ENCODE measurements at places on chromosomes 7 and 10.
A peak's percentile ranks its signal among the peaks of the same experiment; 100 is the strongest.

- DNase-seq: no peak
Measured at GRCh38 chr10:131821378-131822012, 79.3 kb upstream of the PPP2R2D start.

DNA sequence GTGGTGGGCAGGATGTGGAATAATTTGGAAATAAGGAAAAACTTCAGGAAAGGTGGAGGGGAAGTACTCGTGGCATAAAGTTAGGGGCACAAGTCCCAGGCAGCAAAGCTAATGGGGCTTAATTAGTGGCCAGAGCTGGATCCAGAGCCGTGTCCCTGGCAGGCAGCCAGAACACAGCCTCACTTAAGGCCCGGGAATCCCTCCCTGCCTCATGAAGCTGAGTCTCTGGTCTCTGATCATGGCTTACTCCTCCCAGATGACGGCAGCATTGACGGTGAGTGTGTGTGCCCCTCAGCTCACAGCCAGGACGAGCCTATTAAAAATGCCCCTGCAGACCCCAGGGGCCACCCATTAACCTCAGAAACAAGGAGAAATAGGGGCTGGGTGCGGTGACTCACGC, 48.2 kb upstream of the NPTX2 start:
- DNase-seq: no peak

GRCh38 chr10:110717781-110718589, 73.8 kb downstream of the RBM20 start:
- DNase-seq: no peak

DNA sequence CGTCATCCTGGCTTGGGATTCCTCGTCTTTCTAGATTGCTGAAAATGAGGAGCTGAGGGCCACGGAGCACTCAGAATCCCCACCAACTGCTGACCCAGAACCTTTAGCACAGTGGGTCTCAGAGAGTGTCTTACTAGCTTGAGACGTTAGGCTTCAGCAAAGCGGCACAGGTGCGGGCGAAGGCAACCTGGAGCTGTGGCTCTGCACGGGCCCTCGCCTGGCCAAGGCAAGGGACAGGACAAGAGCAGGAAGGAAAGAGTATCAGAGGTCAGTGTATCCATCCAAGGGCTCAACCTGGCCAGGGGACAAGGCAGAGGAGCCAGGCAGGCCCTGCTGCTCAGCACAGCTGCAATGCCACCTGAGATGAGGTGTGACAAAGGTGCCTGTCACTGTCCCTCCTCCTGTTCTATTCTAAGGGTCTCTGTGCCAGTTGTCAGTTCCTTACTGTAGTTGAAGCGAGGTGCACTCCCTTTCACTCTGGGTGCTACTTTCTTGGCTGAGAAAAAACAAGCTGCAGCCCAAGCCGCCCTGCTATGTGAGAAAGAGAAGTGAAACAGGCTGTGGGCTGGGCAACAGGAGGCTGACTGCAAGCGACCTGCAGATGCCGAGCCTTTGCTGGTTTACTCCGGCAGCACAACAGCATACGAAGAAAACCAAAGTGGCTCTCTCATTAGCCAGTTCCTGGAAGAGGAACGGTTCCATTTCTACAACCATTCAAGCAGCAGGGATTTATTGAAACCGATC, 33.3 kb upstream of the KDM7A start:
- peak; percentile 48 for DNase-seq

GRCh38 chr10:100811261-100811660, 65.9 kb downstream of the PAX2 start:
- no peak for DNase-seq

DNA sequence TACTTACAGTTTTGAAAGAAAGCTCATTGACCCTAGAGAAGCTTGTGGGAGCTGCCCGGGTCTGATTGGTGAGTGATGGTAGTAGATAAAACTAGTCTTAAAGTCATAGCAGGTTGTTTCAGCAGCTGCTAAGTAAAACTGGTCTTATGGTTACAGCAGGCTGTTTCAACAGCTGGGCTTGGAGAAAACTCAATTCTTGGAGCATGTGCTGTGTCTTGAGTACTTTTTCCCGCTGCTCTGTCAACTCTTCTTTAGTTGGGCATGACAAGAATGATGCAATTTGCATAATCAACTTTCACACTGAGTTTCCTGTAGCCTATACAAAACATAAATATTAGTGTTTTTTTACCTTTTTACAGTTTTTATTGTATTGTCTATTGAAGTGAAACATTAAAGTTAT, 707.9 kb downstream of the AUTS2 start:
- DNase-seq: no peak

DNA sequence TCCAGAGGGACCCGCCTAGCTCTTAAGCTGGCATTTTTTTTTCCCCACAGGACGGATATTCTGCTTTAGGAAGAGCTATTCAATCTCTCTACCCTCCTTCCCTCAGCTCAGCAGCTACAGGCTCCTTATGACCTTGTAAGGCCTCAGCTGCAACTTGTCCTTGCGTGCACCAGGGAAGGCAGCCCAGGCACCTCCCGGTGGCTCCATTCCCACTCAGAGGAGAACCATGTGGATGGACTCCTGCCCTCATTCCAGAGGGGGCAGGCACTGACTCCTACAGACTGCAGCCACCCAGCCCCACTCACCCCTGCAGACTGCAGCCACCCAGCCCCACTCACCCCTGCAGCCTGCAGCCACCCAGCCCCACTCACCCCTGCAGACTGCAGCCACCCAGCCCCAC, 73.7 kb downstream of the ITIH5 start:
- no peak for DNase-seq

DNA sequence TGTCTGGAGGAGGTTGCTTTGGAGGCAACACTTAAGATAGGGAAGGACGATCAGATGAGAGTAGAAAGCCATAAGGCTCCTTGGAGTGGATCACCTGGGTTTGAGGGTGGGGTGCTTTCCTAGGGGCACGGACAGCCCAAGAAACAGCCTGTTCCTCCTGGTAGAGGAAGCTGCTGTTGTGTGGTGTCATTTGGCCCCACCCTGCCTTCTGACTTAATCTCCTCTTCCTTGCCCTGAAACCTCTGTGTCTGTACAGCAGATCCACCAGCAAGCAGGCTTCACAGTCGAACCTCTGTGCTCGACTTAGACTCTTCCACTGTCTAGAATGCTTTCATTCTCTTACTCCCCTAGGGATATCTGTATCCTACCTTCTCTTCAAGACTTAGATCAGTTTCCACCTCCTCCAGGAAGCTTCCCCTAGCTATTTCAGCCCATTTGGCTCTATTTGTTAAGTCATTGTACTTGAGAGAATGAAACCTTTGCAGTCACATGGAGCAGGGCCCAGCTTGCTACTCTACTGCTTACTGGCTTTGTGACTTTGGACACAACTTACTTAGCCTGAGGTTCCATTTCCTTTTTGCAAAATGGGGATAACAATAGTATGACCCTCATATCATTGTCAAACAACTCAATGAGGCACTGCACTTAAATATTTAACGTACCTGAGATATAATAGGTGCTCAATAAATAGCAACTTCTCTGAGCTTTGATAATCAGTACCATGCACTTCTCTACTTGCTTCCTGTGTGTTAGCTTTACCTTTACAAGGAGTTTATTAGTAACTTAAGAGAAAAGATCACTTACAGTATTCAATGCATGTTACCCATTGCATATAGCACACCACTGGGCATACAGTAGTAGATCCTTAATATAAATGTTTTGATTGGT, 5.0 kb downstream of the MXI1 start:
- DNase-seq: no peak

- no peak for DNase-seq
Measured at GRCh38 chr7:57449904-57450303, at the start of gene ZNF716. Gene ZNF716 (plus strand): TSS chr7:57450177. CDS start chr7:57450289, 112 bp downstream.

DNA sequence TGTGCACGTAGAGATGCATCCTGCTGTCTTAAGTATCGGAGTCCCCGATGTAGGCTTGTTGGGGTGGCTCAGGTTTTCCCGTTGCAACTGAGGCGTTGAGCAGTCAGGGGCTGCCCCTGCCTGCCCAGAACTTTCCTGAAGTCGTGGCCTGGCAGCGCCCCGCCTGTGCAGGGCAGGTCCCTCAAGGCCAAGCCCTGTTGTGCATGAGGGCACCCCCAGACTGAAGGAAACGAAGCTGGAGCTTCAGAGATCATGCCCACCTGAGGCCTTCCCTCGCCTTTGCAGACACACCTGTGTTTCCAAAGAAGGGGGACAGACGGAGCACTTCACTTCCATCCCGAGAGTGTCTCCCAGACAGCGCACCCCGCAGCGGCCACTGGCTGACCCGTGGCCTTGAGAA, 121.1 kb downstream of the NKX6-2 start:
- no peak for DNase-seq

DNA sequence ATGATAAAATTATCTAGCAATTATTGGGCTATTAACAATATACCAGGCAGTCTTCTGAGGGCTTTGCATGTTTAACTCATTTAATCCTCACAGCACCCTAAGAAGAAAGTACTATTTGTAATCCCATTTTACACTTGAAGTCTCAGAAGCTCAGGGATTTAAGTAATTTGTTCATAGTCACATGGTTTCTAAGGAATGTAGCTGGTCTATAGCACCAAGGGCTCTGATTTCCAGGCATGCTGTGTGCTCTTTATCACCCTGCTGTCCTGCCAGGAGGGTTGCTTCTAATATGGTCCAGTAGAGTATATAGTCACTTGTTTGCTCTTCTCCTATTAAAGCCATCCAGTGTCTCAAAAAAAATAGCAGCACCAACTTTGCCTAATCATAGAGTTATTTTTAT, 417.2 kb downstream of the PLXDC2 start:
- no peak for DNase-seq

GRCh38 chr7:5296015-5296610, 13.4 kb downstream of the SLC29A4 start:
- no peak for DNase-seq

GRCh38 chr10:97226398-97226797, 40.6 kb upstream of the SLIT1 start:
- no peak for DNase-seq

DNA sequence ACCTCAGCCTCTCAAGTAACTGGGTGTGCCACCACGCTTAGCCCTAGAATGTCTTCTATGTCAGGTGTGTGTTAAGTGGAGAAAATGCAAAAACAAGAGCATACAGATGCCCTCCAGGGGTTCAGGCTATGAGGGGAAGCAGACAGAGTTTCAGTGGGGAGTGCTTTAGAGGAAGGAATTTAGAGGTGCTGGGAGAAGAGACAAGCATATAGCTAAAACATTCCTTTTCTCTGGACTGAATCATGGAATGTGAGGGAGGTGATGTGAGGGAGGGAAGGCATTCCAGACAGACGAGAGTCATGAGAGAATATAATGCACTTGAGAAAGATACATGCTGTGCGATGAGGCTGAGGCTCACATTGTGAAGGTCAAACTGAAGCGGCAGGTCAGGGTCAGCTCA, 6.6 kb upstream of the ZNF786 start:
- no peak for DNase-seq

GRCh38 chr10:32225976-32226375, 121.0 kb downstream of the EPC1 start:
- no peak for DNase-seq

DNA sequence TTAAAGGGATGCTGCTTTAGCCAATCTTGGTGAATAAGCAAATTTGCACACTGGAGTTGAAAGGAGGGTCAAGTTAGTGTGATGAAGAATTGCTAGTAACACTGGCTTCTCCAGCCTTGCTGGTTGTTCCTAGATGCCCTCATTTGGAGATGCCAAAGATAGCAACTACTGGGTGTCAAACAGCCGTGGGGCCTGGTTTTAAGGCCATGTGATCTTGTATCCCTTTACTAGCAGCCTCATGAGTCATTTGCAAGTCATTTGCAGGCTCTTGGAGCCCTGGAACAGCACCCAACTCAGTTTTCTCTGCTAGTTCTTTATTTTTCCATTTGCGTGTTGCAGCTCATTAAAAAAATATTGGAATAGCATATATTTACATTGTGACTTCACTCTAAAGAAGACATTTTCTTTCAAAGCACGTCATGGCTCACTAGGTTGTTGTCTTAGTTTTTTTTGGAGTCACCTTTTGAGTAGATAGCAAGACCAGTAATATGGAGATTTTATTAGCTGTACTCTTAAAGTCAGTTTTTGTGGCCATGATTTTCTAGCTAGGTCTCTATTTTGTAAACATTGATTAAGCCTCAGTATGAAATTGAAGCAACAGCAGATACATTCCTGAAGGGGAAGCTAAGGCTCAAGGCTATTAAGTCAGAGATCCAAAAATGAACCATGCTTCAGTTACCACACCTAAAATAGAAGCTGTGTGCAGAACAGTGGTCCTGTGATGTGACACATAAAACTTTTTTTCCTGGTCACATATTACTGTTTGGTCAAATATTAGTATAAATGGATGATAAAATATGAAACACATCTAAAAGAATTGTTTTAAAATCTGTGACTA, 1.3 kb downstream of the LSMEM1 start:
- no peak for DNase-seq

DNA sequence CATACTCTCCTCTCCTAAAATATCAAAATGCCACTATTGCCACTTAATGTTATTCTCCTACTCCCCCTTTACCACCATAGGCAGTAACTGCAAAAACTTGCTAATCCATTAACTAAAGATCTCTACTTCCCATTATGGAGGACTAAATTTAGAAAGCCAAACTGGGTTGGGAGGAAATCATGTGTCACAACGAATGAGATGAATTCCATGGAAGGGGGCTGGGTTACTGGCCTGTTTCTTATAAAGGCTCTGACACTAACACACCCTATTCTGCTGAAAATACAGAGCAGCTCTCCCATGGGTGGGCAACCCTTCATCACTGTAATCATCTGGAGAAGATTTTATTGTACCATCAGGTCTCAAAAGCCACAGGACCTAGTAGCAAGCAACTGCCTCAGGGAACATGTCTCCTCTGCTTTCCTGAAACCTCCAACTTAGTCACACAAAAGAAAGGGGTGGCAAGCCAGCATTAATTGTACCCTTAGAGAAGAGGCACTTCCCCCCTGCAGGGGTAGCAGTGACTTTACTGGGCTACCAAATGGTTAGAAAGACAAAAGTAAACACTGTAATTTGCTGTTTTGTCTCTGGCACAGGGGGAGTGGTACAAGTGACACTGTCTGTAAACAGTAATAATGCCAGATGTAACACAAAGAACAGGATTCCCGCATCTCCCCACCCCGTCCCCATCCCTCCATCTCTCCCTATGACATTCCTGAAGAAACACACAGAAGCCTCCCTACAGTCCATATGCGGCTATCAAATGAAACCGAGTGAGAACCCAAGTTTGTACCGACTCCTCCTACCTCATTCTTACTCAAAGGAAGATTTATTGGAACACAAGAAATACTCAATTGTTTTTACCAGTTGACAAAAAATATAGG, 81.6 kb downstream of the ARMH3 start:
- DNase-seq: no peak

GRCh38 chr7:124689523-124689922, 76.1 kb downstream of the GPR37 start:
- no peak for DNase-seq

DNA sequence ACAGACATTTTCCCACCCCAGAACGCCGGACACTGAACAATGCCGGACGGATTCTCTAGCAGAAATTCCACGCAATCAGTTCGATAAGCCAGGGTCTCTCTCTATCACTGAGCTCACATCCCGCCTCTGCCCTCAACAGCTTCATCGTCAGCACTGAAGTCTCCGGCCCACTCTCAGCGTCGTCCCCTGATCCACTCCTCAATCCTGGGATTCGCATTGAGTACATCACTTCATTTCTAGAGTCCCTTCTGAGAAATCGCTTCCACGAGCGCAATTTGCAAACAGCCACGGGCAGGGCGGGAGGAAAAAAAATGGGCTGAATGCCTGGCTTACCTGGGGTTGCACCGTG, 365 bp downstream of the YME1L1 start:
- DNase-seq: peak; percentile 0

Measured in stimulated activated CD4-positive, alpha-beta T cell treated with anti-CD3 and anti-CD28 coated beads, Interleukin-1b, Interleukin-23, amount 100 ng/mL, for 24 hours (primary cell).